Kidney capillary endothelial cell (primary cell): ENCODE measurements at places on chromosomes 4 and X.

DNA sequence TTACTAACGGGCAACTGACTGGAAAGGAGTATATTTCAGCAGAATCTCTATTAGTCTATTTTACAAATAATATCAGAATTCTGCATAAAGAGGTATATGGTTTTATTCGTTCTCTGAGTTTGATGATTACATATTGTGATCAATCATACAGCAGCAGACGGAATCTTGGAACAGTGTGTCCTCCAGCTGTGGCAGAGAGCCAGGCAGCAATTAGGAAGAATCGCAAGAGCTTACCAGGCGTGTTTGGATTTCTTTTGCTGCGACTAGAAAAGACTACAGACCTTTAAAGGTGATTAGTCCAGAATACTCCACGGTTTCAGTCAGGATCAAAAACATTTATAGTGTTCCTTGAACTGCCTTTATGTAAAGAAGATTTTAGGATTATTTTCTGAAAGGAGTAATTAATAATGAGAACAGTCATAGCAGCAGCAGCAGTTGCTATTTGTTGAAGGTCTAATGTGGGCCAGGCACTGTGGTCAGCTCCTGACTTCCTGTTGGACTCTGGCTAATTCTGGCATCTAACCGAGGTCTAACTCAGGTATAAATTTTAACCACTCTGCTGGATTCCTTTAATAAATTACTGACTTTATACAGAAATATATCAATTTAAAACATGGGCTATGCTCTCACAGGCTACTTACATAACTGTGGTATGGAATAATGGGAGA lies 225.3 kb upstream of the CXorf66 start:
- DNase-seq = no peak

GRCh38 chrX:12372111-12372510 lies 233.8 kb downstream of the FRMPD4 start:
- DNase-seq = no peak

GRCh38 chr4:185566425-185566824 lies 31.1 kb upstream of the PDLIM3 start:
- DNase-seq = no peak

DNA sequence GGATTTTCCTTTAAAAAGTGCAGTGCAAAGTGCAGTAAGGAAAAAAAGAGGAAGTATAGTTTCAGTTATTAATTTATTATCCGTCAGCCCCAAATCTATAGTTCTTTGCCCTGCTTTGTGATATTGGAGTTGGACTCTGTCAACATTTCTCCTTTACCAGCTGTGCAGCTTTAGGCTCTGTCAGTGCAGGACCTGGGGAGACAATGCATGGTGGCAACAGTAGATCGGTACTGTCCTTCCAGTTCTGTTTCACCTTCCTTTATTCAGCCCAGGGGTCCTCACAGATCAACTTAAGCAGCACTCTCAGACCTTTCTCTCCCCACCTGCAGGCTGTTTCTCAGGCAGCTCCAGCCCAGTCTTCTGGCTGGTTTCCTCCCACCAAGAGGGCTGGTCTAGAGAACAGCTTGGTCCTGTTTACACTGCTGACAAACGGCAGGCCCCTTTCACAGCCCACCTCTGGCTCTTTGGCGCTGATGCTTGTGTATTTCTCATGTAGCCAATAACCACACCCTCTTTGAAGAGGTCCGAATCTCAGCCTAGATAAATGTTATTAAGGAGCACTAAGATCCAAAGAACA lies 71.6 kb downstream of the MCUB start:
- DNase-seq = no peak

- DNase-seq = no peak
Measured at GRCh38 chr4:171759274-171759673, 53.9 kb upstream of the GALNTL6 start.

GRCh38 chr4:74123065-74123728 lies 24.2 kb upstream of the CXCL2 start:
- DNase-seq = no peak

DNA sequence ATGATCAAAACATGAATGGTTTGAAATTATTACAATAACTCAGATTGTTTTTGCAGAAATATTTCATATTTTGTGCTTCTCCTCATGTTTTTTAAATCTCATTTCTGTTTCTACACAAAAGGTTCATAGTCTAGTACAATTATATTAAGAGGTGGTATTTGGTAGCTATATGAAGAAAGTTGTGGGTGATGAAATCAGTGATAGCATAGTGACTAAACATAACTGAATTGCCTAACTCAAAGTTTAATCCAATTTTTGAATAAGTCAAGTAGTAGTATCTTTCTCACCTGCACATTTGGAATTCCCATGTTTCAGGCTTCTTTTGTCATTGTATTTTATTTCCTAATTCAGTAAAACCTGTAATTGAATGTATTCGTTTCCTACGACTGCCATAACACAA lies 648.7 kb downstream of the GRID2 start:
- no peak for DNase-seq

GRCh38 chrX:99353412-99353811 lies 1056.7 kb downstream of the PCDH19 start:
- no peak for DNase-seq

DNA sequence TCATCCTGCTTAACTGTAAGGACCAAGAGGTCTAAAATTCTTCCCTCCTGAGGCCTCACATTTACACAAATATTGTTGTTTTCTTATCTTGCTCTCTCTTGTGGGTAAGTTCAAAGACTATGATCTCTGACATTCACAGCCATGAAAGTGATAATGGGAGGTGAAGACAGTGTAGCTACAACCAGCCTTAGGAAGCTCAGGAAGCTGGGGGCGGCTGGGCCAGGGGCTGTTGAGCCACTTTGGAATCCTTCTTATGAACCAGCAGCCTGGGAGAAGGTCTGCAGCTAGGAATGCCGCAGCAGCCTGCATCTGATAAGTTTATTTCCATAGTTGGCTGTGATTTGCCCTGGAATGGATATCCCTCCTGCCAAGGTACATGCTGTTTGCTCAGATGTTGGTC lies 316.2 kb downstream of the STIM2 start:
- no peak for DNase-seq

GRCh38 chr4:38647101-38647819 lies 16.7 kb upstream of the KLF3 start:
- no peak for DNase-seq

DNA sequence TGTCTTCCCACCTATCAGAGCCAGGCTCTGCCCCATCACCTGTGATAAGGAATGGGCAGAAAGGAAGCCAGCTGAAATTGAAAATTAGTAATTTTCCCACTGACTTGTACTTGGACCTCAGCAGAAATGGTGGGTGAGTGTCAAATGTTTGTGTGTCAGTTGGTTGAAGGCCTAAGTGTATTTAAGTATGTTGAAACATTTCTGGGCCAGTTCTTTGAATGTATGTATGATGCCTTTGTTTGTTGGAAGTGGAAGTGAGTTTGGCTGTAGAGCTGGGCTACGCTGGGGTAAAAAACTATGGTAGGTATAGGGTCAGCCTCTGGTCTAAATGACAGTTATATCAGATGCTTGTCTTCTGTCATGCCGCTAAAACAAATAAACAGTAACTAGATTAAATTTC lies 27.7 kb downstream of the JADE1 start:
- no peak for DNase-seq

GRCh38 chr4:160514126-160514525 lies 1411.2 kb downstream of the RAPGEF2 start:
- no peak for DNase-seq

DNA sequence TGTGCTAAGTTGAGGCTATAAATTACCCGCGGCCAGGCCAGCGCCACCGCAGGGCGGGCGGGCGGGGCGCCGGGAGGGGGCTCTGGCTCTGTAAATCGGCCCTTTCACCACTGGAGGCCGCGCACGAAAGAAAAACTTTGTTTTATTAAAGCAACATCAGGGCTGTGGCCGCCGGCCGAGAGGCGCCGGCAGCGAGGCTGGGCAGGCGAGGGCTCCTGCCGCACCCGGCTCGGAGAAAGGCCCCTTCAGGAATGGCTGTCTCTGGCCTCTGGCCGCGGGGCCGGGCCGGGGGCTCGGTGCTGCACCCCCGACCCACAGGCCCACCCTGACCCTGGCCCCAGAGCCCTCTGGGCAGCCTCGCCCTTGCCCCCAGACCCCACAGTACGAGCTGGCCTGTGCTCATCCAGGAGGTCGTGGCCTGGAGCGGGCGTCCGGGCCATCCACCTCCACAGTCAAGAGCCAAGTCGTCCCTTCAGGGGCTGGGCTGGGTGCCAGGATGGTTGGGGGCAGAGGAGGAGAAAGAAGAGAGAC lies 29.5 kb upstream of the FGFR3 start:
- no peak for DNase-seq

DNA sequence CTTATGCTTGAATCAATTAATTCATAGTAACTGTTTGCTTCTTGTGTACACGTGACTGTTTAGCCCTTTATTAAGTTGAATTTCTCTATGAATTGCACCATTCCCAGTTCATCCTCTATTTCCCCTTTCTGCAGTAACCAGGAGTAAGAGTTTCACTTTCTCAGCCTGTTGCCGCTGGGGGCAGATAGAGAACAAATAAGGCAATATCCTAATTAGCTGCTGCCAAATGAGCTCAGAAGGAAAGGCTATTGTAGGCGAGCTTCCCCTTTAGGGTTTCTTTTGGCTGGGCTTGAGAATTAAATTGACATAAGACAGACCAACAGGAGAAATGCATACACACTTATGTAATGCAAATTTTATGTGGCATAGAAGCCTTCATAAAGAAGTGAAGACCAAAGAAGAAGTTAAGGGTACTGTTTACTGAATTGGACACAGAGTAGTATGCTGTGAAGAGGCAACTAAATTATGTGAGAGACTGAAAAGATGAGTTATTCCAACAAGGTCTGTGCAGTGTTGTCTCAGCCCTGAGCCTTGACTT lies 1594.7 kb downstream of the TECRL start:
- no peak for DNase-seq

DNA sequence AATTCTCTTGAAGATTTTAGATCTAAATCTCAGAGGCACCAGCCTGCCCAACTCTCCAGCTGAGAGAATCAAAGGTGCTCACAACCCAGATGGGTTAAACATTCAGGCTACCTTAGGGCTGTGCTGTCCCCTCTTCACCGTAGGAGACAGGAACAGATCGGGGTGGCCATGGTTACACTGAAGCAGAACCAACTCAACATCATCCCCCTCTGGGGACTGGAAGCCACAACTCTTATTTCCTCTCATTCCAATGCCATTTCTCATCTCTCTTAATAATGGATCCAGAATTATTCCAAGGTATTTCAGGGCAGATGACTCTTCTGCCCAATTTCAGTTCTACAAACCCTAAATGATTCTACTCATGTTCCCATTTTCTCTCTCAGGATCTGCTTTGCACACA lies 109.7 kb downstream of the NKX6-1 start:
- DNase-seq = no peak

- no peak for DNase-seq
Measured at GRCh38 chr4:173924561-173924960, 358.9 kb downstream of the FBXO8 start.

- DNase-seq = no peak
Measured at GRCh38 chr4:100511896-100512295, 5.9 kb downstream of the EMCN start.

GRCh38 chr4:147772459-147772969 lies 40.6 kb downstream of the ARHGAP10 start:
- DNase-seq = peak; percentile 97

DNA sequence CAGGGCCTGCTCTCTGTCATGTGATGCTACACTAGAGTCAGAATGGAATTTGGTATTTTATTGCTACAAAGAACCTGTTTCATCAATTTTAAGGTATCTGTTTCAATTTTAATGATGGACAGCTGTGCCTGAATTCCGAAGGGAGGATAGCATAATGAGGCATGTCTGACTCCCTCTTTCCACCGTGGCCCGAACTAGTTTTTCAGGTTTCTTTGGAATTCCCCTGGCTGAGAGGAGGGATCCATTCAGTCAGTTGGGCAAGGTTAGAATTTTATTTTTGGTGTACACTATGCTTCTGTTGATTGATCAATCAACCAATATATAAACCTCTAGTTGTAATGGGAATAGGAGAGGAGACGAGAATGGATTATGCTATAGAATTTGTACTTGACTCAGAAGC lies 761.8 kb downstream of the FAM133A start:
- no peak for DNase-seq

DNA sequence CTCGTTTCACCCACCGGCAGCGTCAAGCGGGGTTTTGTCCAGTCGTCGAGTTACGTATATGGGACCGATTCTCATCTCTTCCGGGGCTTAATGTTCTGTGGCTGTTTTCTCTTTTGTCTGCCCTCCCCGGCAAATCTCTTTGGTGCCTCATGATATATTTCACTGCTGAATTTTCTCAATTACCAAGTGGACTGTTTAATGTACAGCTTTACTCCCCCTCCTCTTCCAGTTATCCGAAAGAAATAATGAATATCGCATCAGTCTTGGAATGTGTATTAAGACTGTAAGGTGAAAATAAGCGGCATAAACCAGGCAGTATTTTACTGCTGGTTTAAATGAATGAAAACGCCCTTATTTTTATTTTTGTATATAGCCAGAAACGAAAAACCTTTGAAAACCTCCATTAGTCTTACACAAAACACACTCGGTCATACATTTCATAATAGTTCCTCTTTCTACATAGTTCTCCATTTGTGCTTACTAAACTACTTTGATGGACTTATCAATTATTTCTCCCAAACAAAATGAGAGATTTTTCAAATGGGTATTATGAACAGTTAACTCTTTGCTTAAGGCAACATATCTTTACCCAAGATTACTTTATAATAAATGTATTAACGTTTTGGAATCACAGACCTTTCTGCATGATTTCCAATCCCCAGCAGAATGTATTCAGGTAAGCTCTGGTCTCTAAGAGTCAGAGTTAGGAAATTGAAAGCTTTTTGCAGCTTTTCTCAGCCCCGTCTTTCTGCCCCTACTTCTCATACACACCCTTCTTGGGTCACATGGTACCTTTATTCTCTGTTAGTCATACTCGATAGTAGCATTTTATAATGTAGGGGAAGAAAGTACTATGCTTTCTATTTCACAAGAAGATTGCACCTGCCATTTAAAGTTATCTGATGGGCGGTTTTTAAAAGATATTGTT lies 979 bp downstream of the RP2 start:
- DNase-seq = no peak
